T-helper 9 cell (primary cell): ENCODE measurements at places on chromosomes 12 and 14.

DNA sequence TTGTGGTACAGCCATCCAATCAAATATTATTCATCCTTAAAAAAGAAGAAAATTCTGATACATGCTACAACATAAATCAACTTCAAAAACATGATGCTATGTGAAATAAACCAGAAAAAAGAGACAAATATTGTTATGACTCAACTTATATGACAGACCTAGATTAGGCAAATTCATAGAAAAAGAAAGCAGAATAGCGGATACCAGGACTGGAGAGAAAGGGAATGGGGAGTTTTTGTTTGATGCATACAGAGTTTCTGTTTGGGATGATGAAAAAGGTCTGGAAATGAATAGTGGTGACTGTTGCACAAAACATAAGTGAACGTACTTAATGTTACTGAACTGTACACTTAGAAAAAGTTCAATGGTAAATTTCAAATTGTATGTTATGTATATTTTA lies 82.3 kb downstream of the SPPL3 start:
- no peak for DNase-seq

- no peak for DNase-seq
Observed at GRCh38 chr14:72528059-72528862, 365.6 kb downstream of the DPF3 start.

DNA sequence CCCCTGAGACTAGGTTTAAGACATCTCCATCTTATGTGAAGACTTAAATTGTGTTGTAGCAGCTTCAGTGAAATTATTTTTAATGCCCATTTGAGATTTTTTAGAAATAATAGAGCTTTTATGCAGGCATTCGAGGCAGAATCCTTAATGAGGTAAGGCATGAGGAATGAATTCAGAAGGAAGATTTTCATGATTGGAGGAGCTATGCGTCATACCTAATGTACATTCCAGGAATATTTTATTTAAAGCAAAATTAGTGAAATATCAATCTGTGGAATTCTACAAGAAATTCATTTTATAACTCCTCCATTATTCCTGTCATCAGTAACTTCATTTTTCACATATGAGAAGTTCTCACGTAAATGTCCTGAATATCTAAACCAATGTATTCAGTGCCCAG lies 36.0 kb upstream of the GARIN6 start:
- no peak for DNase-seq

GRCh38 chr12:61993734-61994345 lies 266.4 kb upstream of the USP15 start:
- DNase-seq, result no peak

DNA sequence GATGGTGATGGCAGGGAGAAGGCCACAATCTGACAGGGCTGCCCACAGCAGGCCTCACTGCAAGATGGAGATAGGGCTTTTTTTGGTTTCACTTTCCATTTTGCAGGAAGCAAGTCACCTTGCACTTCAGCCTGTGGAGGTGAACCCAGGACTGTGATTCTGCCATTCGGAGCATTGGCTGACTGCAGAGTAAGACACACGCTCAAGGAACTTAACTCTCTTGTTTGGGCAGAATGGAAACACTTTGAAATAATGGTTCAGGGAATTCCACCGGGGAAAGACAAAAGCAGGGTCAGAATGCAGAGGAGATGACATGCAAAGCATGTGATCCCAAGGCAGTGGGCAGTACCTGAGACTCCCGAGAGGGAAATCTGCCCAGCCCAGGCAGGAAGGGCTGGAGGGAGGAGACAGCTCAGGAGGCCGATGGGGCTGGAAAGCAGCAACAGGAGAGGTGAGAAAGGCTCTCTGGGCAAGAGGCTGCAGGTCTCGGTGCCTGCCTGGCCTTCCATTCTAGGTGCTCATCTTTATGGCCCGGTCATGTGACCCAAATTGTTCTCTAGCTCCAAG lies 58.7 kb upstream of the PRMT8 start:
- no peak for DNase-seq

- DNase-seq, result no peak
Observed at GRCh38 chr12:105214670-105215375, 21.2 kb downstream of the APPL2 start.

- DNase-seq, result no peak
Observed at GRCh38 chr12:6430124-6430989, 14.4 kb upstream of the CD27 start.

DNA sequence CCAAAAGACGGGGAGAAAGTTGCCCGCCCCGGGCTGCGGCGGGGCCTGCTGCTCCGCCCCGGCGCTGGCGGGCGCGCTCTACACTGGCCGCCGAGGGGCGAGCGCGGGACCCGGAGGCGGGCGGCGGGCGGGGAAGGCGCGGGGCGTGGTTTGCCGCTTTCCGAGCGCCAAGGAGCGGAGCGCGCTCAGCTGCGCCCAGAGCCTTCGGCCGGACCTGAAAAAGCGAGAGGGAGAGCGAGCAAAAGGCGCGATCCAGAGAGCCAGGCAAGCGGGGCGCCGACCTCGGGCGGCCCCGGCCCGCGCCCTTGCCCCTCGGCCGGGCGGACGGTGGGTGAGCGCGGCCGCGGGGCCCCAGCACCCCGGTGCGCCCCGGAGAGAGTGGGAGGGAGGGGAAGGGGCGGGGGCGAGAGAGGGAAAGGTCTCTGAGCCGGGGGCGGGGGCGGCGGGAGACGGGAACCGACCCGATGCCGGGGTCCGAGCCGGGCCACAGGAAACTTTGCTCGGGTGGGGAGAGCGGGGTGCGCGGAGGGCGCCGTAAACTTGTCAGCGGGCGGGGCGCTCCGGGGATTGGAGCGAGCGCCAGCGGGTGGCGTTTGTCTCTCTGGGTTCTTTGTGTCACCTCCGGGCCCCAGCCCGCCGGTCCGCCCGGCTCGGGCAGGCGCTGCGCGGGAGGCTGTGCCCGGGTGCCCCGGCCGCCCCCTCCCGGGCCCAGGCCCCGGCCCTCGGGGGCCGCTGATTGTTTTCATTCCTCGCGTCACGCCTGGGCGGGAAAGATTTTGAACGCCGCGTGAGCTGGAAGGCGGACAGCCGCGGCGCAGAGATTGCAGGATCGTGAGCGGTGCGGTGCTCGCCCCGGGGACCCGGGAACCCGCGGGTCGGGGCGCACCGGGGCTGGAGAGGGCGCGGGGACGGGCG lies at the start of gene SYNE2:
SYNE2 (plus strand) TSS at position 188 of the 915 bp plus-strand sequence. CDS start 56,145 bp downstream, outside the sequence.
- peak; percentile 78 for DNase-seq

DNA sequence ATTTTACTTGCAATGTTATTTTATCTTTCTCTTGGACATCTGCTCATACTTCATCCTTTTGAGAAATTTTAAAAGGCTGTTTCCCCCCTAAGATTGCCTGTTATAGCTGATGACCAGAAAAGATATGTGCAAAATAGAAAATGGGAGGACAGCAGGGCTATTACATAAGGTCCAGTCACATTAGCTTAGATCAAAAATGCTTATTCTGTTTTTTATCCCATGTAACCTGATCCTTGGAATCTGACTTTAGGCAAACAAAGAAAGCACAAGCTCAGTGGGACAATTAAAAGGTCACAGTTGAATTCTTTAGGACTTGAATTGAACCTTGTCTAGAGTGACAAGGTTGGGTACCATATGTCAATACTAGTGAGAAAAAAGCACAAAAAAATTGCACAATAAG lies 65.1 kb upstream of the TRHDE start:
- DNase-seq, result no peak

- no peak for DNase-seq
Observed at GRCh38 chr14:38000340-38000739, 207.4 kb upstream of the SSTR1 start.

- no peak for DNase-seq
Observed at GRCh38 chr12:817941-818600, 65.7 kb downstream of the WNK1 start.

DNA sequence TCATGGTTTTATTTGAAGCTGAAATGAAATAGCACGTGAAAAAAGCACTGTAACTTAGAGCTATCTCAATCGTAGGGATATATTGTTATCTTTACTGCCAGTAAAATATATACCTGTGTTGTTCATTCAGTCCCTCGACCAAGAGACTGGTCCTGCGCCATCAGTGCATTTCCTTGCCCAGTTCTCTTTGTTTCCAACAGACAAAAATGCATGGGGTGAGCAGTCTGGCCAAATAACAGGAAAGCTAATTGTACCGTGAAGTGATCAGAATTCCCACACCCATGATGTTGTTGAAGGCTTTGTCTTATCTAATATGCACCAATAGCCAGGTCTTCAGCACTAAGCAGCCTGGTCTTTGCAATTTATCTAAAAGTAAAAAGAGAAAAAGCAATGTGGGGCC lies 477.1 kb upstream of the GARIN6 start:
- DNase-seq, result no peak

- DNase-seq, result no peak
Observed at GRCh38 chr14:102541771-102542170, 32.2 kb upstream of the ANKRD9 start.

- DNase-seq, result no peak
Observed at GRCh38 chr14:65704850-65705249, 292.3 kb downstream of the FUT8 start.

DNA sequence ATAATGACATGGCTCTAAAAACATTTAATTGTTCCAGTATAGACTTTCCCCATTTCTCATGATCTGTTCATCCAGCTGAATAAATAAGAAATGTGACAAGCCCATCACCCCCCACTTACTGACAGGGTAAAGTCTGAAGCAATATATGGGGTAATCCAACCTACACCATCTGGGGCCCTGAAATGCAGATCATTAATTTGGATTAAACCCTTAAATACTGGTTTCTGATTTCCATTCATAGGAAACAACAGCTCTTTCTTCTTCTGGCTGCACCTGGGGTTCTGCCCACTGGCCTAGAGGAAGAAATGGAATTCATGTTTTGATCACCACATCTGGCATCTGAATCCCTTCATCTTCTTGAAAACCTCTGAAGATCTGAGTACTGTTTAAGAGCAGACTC lies 39.3 kb upstream of the ACSM4 start:
- DNase-seq, result no peak

DNA sequence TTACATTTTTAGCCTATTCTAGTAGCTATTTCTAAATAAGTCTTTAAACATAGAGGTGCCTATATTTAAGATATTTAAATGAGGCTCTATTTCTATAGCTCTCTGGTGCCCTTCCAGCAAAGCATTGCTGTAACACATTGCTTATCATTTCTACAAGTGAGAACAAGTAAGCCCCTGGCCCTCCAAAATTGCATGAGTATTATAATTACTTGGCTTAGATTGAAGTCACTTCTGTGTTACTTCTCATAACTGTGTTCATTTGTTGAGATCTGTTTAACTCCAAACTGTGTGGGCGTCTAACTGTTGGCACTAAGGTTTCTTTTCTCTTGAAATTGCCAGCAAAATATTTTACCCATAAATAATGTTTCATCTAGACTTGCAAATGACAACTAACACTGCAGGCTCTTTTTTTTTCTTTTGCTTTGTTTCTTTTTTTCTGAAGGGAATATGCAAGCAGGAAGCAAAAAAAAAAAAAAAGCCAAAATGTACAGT lies 66.5 kb downstream of the DAD1 start:
- no peak for DNase-seq

GRCh38 chr14:81519200-81520011 lies 14.2 kb downstream of the SEL1L start:
- no peak for DNase-seq

GRCh38 chr12:46177837-46178608 lies 90.8 kb downstream of the SLC38A1 start:
- no peak for DNase-seq

- DNase-seq, result no peak
Observed at GRCh38 chr14:70803321-70804310, 5.7 kb downstream of the MAP3K9 start.

DNA sequence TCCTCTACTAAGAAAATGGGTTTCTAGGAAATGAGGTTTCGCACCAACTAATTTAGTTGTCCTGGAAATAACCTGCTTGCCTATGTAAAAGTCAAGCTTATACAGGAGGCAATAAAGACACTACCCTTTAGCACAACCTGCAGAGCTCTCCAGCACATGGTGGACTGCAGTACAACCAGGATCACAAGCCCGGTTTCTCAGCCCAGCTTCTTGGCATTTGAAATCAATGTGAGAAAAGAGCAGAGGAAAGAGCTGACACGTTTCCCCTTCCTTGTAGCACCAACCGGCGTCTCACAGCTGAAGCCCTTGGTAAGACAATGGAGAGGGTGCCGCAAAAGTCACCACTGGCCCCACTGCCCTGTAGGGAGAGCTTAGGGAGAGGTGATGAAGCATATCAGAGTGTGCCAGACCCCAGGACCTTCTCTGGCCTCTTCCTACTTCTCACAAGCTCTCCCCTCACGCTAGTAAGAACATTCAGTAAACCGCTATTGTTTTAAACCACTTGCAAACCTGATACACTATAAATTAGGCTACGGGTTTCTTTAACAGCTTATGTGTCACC lies 8.6 kb downstream of the SPTLC2 start:
- DNase-seq, result no peak

- no peak for DNase-seq
Observed at GRCh38 chr14:49294621-49295148, 291.5 kb downstream of the RPS29 start.

DNA sequence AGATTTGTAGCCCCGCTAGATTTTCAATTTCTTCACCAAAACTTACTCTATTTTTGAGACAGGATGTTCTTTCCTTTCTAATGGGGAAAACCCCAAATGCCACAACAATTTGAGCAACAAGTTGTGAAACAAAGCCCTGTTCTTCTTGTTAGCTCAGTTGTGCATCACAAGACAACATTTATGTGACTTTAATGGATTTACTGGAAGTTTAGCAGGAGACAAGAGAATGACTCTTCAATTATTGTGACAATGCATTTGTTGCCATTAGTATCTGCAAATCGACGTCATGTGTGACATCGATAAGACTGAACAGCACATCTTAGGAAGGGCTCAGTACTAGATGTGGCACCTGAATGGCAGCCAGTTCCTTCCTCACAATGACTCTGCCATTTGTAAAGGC lies 1028.9 kb upstream of the TMEM132C start:
- DNase-seq, result no peak

DNA sequence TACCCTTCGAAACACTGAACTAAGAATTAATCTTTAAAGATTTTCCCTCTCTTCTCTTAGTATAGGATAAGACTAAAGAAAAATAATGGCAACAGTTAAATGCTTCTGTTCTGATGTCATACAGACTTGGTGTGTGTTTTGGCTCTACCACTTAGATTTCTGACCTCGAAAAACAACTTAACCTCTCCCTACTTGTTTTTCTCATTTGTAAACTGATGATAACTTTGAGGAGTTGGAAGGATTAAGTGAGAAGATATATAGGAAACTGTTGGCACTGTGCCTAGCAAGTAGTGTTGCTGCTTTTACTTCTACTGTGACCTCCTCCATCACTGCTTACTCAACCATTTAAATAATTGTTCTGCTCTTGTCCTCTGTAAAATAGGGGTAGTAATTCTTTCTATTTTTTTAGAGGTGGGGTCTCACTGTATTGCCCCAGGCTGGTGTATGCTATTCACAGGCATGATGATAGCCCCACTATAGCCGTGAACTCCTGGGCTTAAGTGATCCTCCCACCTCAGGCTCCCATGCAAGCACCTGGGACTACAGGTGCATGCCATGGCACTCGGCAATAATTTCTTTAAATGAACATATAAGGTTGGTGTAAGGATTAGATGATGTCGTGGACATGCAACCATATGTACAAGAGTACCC lies 22.4 kb downstream of the PALS1 start:
- no peak for DNase-seq
